Naive B cell (primary cell): ENCODE measurements at places on chromosomes 12 and 14.
A peak's percentile ranks its signal among the peaks of the same experiment; 100 is the strongest.

GRCh38 chr12:132245521-132246101 is 83.8 kb downstream of the GALNT9 start:
- DNase-seq = no peak

GRCh38 chr12:75548879-75549278 is 37.5 kb upstream of the KRR1 start:
- DNase-seq = no peak

- no peak for DNase-seq
Observed at GRCh38 chr12:31923063-31923412, 36.2 kb upstream of the RESF1 start.

DNA sequence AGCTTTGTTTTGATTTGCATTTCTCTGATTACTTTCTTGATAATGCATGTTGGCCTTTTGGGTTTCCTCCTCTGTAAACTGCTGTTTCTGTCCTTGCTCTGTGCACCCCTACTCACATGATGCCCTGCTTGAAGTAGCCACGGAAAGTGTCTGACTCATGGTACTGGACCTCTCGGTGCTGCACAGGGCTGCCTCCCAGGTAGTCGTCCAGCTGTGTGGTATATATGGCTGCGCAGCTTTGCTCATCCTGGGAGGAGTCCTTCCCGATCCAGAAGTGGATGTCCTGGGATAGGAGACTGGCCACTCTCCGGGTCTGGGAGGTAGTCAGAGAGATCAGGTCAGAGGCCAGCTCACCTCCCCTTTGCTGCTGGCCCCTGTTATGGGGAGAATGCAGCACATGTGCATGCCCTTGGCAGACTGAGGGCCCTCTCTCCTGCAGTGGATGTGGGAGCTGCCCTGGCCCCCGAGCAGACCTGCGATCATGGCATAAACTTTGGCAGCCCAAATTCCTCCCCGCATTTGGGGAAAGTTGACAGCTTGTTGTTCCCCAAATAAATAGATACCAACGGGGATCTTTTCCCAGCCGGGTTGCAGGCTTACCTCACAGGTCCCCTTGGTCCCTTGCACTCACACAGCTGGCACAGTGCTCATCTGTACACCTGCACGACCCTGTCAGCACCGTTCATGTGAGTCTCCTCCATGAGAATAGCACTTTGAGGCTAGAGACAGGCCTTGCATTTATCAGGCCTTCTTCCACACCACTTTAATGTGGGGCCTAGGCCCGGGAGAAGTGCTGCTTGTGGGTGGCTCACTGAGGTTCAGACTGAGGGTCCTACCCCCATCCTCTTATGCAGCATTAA is 5.2 kb downstream of the AVIL start:
- no peak for DNase-seq

- DNase-seq = no peak
Observed at GRCh38 chr12:39386335-39386734, 56.6 kb downstream of the KIF21A start.

- no peak for DNase-seq
Observed at GRCh38 chr12:105420046-105420445, 89.6 kb downstream of the C12orf75 start.

DNA sequence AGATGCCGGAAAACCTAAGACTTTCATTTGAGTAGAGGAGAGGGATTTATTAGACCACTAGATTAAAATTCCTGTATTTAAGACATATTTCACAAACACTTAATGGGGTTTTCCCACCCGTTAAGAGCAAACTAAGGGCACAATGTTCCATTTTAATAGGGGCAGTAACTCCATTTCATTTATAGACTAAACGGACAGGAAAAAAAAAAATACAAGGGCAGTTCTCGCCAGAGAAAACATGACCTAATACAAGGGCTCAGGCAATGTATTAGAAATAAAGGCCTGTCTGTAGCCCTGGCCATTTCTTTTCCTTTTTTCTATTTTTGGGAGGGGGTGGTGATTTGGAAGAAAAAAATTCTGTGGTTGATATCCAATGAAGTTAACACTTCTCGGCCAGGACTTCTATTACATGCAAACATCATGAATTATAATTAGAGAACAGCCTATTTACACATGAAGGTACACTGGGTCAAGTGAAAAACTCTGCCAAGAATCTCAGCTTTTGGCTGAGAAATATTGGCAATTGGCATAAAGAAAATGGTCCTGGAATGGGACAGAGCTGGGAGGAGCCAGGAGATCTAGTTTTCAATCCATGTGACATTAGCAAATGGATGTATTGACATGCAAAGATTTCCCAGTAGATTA is 641.1 kb upstream of the TBX3 start:
- DNase-seq = no peak

DNA sequence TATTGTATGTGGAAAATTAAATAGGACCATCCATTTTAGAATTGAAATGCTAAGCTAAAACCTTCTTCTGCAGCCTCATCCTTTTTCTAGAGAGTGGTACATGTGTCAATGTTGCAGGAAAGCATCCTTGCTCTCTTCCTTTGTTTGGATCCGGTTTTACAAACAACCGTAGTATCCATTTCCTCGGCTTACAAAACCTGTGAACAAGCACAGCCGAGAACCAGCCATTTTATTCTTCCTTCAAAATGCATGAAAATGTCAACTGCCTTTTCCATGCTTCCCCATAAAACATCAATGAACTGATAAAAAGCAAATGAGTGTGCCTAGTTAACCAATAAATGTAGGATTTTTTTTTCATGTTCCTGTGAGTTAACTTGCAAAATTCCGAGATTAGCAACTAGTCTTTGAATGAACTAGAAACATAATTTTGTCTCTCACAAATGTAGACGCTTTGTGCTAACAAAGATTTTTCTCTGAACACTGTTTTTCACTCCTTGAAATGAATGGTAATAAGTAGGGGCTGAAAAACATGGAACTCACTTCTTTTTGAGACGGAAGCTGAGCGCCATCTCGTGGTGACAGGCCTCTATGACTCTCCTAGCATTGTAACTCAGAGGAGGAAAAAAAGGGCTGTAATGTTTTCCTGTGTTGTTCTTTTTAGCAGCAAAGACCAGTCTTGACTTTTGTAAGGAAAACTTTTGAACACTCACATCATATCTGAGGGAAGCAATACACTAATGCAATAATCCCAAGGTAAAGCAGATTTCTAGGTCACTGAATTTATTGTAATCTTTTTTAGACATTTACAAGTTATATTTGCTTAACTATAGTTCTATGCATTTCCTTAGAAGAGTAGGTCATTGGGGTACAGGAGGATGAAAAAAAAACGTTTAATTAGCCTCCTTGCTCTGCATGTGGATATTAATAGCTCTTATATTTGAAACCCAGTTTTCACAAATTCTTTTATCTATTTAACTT is 157.4 kb upstream of the FOXG1 start:
- no peak for DNase-seq

GRCh38 chr12:111767362-111768158 is 827 bp downstream of the ALDH2 start:
- DNase-seq = no peak

DNA sequence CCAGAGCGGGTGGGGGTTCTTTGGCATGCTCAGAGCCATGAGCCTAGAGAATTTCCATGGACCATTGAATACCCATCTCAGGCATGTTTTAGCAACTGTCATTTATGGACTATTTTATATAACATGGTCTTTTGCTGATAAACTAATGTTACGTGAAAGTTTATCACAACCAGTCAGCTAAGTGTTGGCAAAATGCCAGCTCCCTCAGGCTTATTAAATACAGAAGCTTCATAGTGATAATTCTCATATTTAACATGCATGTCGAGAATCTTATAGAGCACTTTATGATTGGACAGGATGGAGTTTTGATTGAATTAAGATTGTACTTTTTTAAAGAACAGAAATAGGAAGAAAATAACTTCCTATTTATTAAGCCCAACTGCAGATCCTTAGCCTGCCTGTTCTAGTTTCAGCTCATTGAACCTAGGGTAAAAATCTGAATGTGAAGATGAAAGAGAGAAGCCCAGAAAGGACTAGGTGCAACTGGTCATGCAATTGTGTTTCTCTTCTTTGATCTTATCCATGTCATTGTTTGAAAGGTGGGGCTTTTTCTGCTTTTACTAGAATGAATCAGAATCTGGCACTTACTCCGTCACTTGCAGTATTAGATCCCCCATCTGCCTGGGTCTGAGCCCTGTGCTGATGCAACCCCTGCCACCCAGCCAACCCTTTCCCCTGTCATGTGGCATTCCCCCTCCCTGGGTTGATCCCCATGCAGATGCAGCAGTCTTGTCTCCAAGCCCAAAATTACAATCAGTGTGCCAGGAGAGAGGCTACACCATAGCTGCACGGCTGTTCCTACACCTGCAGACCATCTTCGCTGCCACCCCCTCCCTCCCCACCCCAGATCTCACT is 134.6 kb upstream of the EVL start:
- no peak for DNase-seq

DNA sequence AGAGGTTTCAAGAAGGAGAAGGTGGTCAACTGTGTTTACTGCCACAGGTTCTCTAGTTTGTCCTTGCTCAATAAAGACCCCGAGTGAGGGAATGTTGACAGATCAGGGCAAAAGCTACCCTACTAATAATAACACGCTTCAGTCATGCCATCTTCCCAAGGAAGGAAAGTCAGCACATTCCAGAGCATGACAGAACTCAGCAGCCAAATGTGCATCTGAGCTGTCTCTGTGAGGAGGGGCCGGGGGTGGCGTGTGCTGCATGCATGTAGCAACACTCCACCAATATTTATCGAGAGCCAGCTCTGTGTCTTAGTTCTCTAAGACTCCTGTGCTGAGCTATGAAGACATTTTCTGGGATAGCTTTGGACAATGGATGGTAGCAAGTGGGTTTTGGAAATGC is 260.4 kb downstream of the DPF3 start:
- no peak for DNase-seq

DNA sequence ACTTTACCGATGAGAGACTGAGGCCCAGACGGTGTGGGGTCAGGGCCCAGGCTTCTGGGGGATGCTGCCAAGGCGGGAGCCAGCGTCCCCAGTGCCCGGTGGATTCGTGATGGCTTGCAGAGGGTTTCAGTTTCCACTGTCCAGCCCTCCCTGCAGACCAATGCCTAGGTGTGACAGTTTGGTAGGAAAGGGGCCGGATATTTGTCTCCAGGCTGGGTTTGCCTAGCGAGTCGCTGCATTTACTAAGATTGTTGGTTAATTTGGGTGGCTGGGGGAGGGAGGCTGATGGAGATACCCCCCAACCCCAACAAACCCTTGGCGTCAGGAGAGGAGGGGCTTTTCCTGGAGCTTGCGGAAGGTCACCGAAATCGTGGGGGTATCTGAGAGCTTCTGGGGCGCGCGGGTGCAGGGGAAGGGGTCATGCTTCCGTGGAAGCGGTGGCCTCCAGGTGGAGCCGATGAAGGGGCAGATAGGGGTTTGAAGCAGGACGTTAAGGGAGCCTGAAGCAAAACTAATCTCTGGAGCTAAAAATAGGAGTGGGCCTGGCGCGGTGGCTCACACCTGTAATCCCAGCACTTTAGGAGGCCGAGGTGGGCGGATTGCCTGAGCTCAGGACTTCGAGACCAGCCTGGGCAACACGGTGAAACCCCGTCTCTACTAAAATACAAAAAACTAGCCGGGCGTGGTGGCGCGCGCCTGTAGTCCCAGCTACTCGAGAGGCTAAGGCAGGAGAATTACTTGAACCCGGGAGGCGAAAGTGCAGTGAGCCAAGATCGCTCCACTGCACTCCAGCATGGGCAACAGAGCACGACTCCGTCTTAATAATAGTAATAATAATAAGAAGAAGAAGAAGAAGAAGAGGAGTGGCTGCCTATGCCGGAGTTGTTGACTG is 1.1 kb upstream of the CDC42BPB start:
- DNase-seq = no peak

DNA sequence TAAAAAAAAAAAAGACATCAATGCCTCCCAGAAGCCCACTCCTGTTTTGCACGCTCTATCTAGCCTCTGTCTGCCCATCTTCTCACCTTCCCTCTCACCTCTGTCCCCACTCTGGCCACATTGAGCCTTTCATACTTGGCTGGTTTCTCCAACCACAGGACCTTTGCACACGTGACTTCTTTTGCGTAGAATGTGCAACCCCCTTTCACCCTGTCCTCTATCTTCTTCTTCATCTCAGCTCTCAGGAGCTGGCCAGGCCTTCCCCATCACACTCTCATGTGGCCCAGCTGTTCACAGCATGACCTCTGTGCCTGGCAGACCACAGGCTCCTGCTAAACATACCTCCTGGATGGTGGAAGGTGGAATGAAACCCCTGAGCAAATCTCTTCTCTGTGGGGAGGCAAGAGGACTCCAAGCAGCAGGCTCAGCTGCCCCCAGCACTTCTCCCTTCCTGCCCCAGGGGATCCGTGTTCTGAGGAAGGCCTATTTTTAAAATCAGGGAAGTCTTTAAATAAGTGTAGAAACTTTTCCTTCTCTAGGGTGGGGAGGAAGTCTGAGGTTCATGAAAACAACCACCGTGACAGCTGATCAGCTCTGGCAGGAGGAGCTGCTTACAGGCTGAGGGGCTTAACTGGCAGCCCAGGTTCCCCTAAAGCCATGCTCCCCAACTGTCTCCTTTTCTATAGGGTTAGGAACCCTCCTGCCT is 11.6 kb downstream of the HVCN1 start:
- DNase-seq = peak; percentile 73

GRCh38 chr12:27572486-27573255 is 48.7 kb downstream of the PPFIBP1 start:
- DNase-seq = no peak
